T-helper 1 cell treated with Interleukin-12 subunit alpha and Interleukin-12 subunit beta and Interleukin-4 antibody, amounts not matched to agents 30 ng/mL and 1 ng/mL, for 36 hours (primary cell): ENCODE measurements at places on chromosomes 7 and 10. TPM values are rescaled to one million over a fixed set of nuclear protein-coding genes. Genes with fewer than 3 reads are reported as not detected.

The AKR1C4 gene
- not detected in 2 replicates for total RNA-seq

The ZNF789 gene
- total RNA-seq = 27.5 and 28.5 TPM in 2 replicates

The PLCE1 gene
- 0.02 and 0.05 TPM in 2 replicates for total RNA-seq

The SPDYE2B gene
- total RNA-seq = not detected in 2 replicates

The OR9A2 gene
- total RNA-seq = not detected in 2 replicates

The HOXA9 gene
- total RNA-seq = not detected in 2 replicates

The SFMBT2 gene
- total RNA-seq = 52.0 and 56.2 TPM in 2 replicates

The IFRD1 gene
- 35.1 and 35.3 TPM in 2 replicates for total RNA-seq

The ADRA2A gene
- total RNA-seq = not detected in 2 replicates

The OR13A1 gene
- total RNA-seq = not detected in 2 replicates

The FANK1 gene
- total RNA-seq = not detected in 2 replicates

The PIK3AP1 gene
- 6.1 and 6.3 TPM in 2 replicates for total RNA-seq

The CH25H gene
- total RNA-seq = not detected in 2 replicates

The SEMA3D gene
- not detected in 2 replicates for total RNA-seq

The LBX1 gene
- total RNA-seq = not detected in 2 replicates

The MRPS17 gene
- total RNA-seq = 16.1 and 17.2 TPM in 2 replicates

The ANKRD22 gene
- total RNA-seq = 0.42 TPM in 1 of 2 replicates, not detected in the other
